ENCODE measurements at places on chromosomes 2 and 18.
A peak's percentile ranks its signal among the peaks of the same experiment; 100 is the strongest.

- no peak for DNase-seq
Observed at GRCh38 chr2:226660526-226660925, 139.1 kb downstream of the IRS1 start.

DNA sequence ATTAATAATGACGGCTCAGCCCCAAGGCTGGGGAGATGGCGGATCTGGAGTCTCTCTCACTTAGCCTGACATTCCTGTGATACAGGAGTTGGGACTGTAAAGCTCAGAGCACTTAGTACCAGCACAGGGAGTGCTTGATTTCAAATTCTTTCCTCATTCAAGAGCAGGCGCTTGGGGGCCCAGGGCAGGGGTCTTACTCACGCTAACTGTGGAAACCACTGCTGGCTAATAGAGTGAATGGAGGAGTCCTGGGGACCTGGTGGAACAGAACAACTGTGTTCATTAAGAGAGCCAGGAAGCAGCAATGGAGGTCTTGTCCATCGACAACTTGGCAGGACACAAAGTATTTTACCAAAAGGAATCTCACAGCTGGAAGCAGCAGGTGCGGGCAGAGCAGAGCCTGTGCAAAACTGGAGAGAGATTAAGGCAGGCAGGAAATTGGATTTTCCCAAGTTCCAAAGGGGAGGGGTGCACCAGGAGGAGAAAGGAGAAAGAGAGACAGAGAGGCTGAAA lies 358.9 kb downstream of the TNS1 start:
- no peak for DNase-seq

GRCh38 chr2:186410802-186411201 lies 75.3 kb upstream of the ZC3H15 start:
- DNase-seq = no peak

GRCh38 chr2:41914936-41915335 lies 132.9 kb upstream of the PKDCC start:
- DNase-seq = no peak

DNA sequence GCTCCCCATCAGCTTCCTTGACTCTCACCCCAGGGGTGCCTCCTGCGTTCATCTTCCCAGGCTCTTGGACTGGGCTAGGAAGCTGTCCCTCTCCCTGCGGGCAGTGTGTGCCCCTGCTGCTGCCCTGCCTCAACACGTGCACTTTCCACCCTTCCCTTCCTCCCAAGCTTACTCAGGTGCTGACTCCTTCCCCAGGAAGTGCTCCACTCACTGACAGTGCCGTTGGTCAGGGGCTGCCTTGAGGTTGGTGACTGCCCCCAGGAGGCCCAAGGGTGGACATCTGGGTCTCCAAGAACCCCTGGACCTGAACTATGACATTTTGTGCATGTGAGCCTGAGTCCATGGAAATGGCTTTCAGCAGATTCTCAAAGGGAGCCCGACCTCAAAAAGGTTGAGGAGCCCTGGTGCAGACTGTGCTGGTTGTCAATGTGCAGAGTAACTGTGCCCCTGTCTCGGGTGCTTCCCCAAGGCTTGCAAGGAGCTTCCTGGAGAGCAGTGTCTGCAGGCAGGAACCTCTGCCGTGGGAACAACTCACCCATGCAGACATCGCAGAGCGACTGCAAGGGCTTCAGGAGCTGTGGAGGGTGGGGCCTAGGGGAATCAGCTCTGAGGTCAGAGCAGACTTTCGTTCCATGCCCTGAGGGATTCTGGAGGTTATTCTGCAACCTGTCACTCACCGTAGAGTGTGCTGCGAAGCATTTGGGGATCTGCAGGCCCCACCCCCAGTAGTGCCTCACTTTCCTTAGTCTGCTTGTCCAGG lies 116.5 kb upstream of the MCFD2 start:
- DNase-seq = no peak

DNA sequence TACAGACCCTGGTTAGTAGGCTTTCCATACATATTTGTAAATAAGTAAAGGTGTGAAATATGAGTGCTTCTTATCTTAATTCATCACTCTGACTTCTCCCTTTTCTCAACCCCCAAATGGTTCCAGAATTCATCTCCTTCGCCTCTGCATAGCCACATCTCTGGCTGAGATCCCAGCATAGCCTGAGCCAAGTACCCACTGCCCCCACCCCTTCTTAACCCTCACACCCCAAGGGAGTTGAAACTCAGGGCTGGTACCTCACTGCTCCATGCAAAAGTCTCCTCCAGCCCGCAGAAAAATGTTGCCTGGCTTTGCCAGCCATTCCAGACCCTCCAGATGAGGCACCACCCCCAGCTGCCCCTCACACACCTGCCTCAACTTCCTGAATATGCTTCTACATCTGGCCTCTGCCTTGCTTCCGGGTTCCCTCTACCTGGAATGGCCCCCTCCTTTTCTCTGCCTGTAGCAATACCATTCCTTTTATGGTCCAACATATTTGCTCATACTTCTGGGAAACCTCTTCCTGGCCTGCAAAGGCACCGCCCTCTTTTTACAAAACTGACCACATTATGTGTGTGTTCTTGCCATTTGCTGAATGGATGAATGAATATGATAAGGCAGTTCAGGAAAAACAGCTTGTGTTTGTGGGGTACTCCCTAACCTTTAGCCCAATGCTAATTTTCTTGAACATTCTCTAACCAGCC lies 112.8 kb downstream of the CELF4 start:
- DNase-seq = no peak

GRCh38 chr18:23542461-23542860 lies 39.1 kb downstream of the RMC1 start:
- DNase-seq = no peak

DNA sequence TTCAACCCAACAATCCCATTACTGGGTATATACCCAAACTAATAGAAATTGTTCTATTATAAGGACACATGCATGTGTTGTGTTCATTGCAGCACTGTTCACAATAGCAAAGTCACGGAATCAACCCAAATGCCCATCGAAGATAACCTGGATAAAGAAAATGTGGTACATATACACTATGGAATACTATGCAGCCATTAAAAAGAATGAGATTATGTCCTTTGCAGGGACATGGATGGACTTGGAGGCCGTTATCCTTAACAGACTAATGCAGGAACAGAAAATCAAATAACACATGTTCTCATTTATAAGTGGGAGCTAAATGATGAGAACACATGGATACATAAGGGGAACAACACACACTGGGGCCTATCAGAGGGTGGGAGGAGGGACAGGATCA lies 65.8 kb downstream of the CCDC138 start:
- DNase-seq = no peak

DNA sequence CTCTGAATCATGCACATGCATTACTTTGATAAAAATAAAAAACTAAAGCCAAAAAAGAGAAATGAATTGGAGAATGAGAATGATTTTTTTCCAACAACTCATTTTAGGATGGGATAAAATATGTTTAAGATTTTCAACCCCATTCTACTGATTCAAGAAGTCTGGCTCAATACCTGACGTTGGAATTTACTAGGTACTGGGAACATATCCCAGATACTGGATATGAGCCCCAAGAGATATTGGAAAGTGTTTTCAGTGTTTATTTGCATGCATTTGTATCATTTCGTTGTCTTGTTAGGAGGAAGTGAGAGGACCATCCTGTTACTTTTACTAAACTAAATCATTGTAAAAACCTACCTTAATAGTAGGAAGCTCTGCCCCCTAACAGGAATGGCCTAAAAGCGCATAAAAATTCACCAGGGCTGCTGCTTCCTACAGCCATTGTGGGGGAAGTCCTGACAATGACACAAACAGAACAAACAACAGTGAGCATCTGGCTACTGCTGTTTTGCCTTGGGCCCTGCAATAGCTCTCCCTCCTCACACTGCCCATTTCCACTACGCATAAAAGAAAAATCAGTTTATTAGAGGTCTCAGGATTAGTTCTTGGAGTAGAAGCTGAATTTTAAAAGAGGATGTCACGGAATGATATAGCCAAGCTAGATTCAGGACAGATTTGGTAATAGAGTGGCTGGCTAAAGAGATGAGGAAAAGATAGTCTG lies 35.2 kb downstream of the ANKAR start:
- DNase-seq = no peak

DNA sequence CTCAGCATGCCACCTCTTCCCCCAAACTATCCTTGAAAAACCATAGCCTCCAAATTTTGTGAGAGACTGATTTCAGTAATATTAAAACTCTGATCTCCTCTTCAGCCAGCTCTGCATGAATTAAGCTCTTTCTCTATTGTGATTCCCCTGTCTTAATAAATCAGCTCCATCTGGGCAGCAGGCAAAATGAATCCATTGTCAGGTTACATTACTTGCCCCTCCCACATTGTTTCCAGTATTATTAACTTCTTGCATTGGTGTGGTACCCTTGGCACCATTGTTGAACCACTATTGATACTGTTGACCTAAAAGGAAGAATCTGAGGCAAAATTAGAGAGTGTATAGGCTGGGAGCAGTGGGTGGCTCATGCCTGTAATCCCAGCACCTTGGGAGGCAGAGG lies 512.2 kb upstream of the VRK2 start:
- no peak for DNase-seq

DNA sequence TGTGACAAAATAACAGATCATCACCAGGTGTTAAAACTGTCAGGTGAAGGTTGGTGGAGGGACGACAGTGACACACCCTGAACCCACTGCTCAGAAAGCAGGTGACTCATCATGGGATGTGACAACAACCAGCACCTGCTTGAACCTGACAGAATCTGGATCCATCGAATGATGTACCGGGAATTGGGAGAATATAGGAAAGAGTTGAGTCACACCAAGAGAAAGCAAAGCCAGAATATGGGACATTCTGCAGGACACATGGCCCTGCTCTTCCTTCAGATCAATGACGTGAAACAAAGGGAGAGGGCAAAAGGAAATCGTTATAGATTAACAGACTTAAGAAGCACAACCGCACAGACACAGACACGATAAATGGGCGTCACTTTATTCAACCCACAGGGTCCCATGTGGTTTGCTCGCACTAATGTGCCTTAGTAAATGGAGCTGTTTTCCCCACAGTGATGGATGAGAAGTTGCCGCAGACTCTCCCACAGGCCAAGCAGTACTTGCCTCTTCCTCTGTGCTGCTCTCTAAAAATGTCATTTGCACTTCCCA lies 100.1 kb downstream of the CRACDL start:
- DNase-seq = peak; percentile 51

DNA sequence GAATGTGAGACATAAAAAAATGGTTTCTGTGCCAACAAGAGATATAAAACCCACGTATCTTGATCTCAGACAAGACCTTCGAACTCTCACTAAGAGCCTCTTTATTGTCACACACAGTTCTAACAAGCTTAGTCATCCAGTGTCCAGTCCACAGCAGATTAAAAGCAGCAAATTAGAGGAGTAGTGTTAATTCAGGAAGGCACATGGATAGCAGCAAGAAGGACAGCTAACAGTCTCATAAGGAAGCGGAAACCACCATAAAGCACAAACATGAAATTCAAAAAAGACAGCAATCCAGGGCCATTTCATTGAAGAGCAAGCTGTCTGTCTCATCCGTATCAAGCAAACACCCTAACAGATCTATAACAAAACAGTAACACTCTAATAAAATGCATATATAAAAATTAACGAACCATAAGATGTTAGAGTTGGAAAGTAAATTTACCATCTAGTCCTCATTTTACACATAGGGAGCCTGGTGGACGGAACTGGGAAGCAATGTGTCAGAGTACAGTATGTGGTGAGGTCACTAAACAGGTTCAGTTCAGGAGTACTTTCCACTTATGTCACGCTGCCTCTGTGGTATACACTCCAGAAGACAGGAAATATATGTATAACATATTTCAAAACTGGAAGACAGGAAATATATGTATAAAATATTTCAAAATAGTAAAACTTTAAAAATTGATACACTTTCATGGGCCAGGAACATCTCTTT lies 18.3 kb downstream of the AAK1 start:
- DNase-seq = no peak

DNA sequence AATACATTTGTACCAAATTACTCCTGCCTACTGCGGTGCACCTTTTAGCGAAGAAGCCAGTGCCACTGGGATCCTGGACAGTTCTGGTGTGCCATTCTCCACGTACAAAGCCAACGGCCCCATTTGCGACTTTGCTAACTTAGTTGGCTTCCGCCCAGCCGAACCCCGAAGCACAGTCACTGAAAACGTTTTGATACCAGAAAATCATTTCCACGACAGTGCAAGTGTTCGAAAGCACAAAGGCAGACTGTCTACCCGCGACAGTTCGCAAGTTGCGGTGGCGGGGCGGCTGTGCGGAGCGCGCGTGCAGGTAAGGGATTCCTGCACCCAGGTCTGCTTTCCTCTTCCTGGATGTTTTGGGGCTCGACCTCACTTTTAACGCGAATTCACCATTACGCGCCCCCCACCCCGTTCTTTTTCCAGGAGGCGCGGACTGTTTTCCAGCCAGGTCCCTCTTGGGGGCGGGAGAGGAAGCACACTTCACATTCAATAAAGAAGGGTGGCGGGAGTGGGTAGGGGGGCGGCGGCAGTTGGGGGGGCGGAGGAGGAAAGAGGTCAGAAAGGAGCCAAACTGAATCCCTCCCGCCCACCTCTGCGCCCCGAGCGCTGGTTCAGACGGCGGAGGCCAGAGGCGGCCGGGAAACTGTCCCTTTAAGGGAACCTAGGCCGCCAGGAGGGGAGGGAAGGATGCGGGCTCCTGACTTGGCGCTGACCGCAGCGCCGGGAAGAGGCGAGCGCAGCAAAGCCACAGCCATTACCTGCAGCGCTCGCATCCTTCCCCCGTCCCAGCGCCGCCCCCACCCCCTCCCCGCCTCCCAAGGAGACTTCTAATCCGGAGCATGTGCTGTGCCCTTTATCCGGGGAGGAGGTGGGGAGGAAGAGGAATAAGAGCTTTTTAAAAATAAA lies 107.4 kb upstream of the KCTD1 start:
- DNase-seq = peak; percentile 76

- DNase-seq = no peak
Observed at GRCh38 chr2:31337860-31338259, 76.7 kb downstream of the XDH start.

DNA sequence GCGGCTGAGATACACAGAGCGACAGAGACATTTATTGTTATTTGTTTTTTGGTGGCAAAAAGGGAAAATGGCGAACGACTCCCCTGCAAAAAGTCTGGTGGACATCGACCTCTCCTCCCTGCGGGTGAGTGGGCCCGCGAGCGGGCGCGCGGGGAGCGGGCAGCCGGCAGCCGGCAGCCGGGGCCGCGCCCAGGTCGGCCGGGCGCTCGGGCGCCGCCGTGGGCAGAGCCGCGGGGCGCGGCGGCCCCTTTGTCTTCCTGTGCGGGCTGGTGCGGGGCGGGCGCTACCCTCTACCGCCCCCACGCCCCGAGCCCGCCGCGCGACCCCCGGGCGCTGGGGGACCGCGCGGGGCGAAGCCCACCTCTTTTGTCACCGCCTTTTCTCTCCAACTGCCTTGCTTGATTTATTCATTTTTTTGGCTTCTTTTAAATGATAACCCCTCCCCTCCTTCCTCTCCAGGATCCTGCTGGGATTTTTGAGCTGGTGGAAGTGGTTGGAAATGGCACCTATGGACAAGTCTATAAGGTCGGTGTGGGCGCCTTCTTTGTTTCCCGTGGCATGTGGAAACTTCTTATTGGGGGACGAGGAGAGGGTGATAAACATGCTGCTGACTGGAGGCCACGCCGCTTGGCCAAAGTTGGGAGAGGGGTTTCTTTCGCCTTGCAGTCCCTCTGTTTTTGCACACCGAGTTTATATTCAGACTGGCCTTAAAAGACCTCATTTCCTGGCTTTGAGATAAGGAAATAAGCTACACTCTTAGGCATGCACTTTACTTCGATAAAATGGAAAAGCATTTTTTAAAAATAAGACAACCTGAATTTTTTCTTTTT lies 722 bp downstream of the MAP4K4 start:
- peak; percentile 46 for DNase-seq

- no peak for DNase-seq
Observed at GRCh38 chr2:10160203-10160955, 37.8 kb downstream of the RRM2 start.

Data from glutamatergic neuron (in vitro differentiated cells).